ENCODE measurements at places on chromosomes 4 and X.

- DNase-seq = peak; percentile 61
Measured at GRCh38 chr4:78059524-78059889, 2.4 kb downstream of the FRAS1 start.

- DNase-seq = peak; percentile 2
Measured at GRCh38 chrX:153438532-153438931, 7.3 kb downstream of the TREX2 start.

DNA sequence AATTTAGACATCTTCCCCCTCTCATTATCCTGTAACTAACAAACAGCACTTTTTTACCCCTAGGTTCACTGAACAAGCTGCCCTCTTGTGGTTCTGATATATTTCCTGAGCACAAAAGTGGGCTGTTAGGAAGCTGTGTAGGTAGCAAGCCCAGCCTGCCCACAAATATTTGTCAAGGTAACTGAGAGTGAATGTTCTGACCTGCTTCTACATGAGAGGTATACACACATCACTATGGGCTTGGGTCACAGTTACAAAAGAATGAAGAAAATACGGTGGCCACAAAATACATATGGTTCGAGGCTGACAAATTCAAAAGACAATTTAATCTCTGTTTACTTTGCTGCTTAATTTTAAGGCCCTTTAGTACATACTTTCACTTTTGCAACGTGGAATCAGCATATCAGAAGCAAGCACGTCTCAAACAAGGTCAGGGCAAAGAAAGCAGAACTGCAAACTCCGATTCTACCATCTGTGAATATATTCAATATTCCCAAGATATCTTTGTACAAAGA is 78.7 kb downstream of the RBM47 start:
- DNase-seq = peak; percentile 24

DNA sequence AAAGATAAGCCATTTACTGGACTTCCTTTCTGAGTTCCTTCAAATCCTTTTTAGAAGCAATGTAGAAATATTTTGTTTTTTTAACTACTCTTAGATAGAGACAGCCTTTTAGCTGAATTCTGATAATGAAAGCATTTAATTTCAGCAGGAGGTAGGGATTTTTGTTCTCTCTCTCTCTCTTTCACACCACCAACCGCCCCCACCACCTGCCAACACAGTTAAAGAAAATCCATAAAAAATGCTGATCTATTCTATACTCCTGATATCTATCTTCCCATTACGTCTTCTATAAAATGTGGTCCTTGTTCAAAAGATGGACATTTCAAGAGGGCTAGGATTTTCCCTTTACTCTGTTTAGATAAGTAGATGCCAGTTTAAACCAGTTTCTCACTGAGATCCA is 104.5 kb downstream of the DCLK2 start:
- no peak for DNase-seq

DNA sequence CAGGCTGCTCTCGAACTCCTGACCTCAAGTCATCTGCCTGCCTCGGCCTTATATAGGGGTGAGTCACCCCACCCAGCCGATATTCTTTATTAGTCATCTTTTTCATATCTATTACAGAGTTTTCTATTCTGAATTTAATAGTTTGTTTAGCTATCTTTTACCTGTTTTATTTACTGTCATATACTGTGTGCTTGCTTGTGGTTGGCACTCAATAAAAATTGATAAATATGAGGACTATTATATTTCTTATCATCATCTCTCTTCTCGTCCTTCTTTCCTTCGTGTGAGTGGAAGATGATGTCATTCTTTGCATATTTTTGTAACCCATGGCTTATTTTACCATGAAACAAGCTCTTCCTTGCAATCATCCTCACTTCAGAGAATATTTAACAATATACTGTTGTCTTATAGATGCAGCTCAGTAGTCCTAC is 265.5 kb downstream of the ARHGAP24 start:
- DNase-seq = peak; percentile 13

DNA sequence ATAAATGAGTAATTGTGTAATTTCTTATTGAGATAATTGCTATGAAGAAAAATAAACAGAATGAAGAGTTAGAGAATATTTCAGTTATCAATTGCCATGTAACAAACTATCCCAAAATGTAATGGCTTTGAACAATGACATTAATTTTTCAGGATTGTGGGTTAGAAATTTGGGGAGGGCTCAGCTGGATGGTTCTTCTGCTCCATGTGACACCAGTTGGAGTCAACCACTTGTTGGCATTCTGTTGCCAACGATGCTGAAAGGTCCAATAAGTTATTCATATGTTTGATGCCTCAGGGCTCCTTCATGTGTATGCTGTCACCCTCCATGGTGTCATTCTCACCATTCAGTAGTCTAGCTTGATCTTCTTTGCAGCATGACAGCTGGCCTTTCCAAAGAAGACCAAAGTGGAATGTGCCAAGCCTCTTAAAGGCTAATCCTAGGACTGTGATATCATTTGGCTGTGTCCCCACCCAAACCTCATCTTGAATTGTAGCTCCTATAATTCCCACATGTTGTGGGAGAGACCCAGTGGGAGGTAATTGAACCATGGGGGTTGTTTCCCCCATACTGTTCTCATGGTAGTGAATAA is 20.9 kb upstream of the CCDC149 start:
- no peak for DNase-seq

GRCh38 chr4:2660596-2661211 is 95.4 kb downstream of the TNIP2 start:
- no peak for DNase-seq

GRCh38 chrX:153580700-153581386 is 18.1 kb downstream of the CCNQ start:
- no peak for DNase-seq

DNA sequence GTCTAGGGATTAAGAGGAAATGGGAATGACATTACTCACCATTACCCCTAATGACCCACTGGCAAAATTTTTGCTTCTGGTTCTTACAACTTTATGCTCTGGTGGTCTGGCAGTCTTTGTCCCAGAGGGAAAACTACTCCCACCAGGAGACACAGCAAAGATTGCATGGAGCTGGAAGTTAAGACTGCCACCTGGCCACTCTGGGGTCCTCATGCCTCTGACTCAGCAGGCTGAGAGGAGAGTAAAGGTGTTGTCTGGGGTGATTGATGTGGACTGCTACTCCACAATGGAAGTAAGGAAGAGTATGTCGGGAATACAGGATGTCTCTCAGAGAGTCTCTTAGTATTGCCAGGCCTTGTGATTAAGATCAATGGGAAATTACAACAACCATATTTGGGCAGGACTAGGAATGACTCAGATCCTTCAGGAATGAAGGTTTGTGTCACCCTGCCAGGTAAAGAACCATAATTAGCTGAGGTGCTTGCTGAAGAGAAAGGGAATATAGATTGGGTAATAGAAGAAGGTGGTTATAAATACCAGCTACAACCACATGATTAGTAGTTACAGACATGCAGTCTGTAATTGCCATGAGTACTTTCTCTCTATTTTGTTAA is 215.5 kb downstream of the GPAT3 start:
- DNase-seq = no peak

- no peak for DNase-seq
Measured at GRCh38 chr4:40275065-40275730, 59.9 kb upstream of the CHRNA9 start.

DNA sequence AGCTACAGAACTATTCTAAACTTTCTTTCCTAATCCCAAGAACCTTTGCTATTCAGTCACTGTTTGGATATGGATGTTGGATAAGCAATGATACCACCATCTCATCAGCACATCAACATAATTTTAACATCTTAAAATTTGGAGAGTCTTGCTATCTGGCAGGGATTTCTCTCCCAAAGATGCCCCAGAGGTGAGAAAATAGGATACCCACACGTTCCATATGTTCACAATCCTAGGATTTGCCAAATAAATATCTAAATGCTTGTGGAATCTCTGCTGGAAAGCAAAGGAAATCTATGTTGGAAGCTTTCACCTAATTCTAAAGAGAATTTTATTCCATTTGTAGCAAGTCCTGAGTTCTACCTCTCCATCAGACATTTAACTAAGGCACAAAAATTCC is 24.4 kb downstream of the SOWAHB start:
- DNase-seq = no peak

GRCh38 chrX:152072236-152072635 is 66.1 kb downstream of the MAGEA10 start:
- peak; percentile 77 for DNase-seq

GRCh38 chr4:89307446-89308160 is at the start of gene GPRIN3:
TSS of gene GPRIN3 (minus strand) at chr4:89307800. CDS start at chr4:89250110, 57,690 bp downstream.
- no peak for DNase-seq

DNA sequence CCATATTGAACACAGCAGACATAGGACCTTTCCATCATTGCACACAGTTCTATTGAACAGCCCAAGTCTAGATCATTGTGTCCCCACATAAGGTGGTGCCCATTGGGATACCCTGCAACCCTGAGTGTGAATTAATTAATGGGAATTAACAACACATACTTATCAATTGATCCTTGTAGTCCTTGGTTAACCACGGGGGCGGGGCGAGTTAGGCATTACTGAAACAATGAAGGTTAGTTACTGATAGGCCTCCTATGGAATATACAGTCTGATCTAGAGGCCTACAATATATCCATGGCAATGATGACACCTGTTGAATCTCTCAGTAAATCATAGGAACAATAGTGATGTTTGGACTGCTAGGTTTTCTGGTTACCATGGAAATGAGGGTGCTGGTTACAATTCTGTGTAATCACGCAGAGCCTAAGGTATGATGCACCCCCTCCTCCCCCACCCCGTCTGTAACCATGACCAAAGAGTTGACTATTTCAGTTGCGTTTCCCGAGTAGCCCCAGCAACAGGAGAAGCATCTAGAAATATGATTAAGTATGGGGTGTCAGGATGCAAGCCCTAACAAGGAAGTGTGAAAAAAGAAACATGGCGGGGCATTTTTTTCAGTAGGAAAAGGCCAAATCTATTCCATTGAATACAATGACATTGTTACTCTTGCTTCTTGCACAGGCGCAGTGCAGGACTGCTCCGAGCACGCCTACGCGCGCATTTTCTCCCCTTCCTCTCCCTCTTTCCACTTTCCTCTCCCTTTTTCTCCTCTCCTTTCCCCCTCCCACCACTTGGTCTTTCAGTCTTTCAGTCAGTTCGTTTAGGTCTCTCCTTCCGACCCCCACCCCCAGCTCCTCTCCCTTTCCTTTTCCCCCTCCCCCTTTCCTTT is 677 bp upstream of the NONO start:
- peak; percentile 38 for DNase-seq

GRCh38 chr4:88163336-88163735 is 4.9 kb upstream of the ABCG2 start:
- DNase-seq = no peak

- peak; percentile 5 for DNase-seq
Measured at GRCh38 chrX:74117962-74118902, 185.7 kb upstream of the ZCCHC13 start.

- DNase-seq = peak; percentile 25
Measured at GRCh38 chr4:27692158-27692557, 831.5 kb downstream of the STIM2 start.

DNA sequence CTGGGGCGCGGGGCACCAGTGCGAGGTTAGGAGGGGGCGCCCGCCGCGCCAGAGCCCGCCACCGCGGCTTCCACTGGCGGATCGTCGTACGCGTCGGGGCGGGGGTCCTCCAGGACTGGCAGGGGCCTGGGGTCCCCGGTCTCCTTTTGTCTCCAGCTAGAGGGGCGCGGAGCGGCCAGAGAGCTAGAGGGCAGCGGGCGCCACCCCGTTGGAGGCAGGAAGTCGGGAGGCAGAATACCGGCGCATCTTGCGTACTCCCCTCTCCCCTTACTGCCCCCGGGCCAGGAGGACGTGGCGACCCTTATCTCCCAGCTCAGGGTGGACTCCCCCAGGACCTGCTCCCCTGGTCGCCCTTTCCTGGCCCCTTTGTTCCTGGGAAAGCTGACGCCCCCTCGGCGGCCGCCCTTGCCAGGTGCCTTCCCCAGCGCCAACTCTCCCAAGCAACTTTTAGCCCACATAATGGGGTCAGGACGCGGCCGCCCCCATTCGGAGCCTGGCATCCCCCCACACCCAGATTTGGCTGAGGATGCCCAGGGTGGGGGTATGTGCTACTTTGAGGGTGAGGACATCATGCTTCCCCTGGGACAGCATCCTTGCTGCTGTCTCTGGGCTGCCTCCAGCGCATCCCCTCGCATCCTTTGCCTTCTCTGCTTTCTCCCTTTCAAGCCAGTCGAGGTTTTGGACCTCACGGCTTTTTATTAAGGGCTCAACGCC is 933 bp downstream of the CNKSR2 start:
- DNase-seq = no peak

DNA sequence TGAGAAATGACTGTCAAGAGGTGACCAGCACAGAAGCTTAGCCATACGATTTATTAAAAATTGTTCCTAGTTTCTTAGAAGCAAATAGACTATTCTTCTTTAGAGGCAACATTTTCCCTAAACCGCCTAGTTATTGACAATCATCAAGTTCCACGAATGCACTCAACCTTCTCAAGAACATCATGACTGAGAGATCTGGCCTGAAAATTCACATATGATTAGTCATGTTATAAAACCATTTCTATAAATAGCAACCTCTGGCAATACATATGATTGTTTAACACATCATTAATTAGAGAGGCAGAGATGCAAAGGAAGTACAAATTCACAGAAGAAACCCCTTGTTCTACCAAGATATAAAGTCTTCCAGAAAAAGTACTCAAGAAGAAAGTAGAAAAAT is 6.7 kb downstream of the NUP62CL start:
- DNase-seq = no peak

GRCh38 chr4:139279760-139280620 is at the start of gene MGARP:
TSS of gene MGARP (minus strand) at chr4:139280225. CDS start at chr4:139280158, 67 bp downstream.
- DNase-seq = peak; percentile 24

DNA sequence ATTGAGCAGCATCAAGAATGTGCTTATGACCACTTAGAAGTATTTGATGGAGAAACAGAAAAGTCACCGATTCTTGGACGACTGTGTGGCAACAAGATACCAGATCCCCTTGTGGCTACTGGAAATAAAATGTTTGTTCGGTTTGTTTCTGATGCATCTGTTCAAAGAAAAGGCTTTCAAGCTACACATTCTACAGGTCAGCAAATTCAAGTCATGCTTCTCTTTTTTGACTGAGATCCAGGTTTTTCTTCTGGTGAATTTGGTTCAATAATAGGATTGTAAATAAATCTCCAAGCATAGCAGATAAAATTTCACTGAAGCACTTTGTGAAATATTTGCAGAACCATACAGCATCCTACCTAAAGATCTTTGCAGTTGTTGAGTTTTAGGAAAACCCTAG is 218.1 kb downstream of the TLL1 start:
- DNase-seq = no peak

GRCh38 chr4:38723726-38724474 is 58.9 kb downstream of the TLR10 start:
- peak; percentile 93 for DNase-seq

- no peak for DNase-seq
Measured at GRCh38 chr4:121777625-121778024, 12.7 kb upstream of the SMIM43 start.

DNA sequence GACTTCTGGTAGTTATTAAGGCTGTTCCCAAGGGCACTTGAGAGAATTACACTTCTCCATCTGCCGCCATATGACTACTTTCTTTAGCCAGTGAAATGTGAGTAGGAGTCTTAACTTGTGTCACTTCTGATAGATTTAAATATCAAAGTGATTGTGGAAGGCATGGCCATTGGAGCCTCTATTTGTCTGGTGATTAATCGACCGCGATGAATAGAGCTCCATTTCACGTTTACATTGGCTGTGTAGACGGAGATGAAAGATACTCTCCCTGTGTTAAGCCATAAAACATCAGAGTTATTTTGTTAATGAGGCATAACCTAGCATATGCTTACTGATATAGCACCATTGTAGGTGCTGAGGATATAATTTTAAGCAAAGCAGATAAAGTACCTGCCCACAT is 852.4 kb downstream of the CCSER1 start:
- no peak for DNase-seq

GRCh38 chrX:54358424-54359211 is 772 bp upstream of the WNK3 start:
- DNase-seq = no peak

GRCh38 chr4:26131711-26132110 is 189.1 kb upstream of the RBPJ start:
- DNase-seq = no peak

Measured in NCI-H226 (cell line).